ENCODE measurements at places on chromosomes 3 and 15. TPM values are rescaled to one million over a fixed set of nuclear protein-coding genes. Genes with fewer than 3 reads are reported as not detected.

Gene C3orf85
- not detected for polyA plus RNA-seq

Gene ZSCAN29
- 2.5 TPM for polyA plus RNA-seq

Gene MUC13
- not detected for polyA plus RNA-seq

Gene NDN
- 23.8 TPM for polyA plus RNA-seq

Gene DPPA2
- polyA plus RNA-seq: not detected

Gene ATP13A5
- not detected for polyA plus RNA-seq

Gene IQCH
- 5.2 TPM for polyA plus RNA-seq

Gene GRM2
- not detected for polyA plus RNA-seq

Gene GP5
- polyA plus RNA-seq: not detected

Gene NAALADL2
- 5.1 TPM for polyA plus RNA-seq

Gene TMEM89
- not detected for polyA plus RNA-seq

Gene SLC6A20
- polyA plus RNA-seq: not detected

Gene GOLGB1
- polyA plus RNA-seq: 37.2 TPM

Gene KIF23
- polyA plus RNA-seq: 0.38 TPM

Gene MST1
- polyA plus RNA-seq: 0.52 TPM

Gene GOLGA8M
- polyA plus RNA-seq: not detected

Gene APEH
- 87.5 TPM for polyA plus RNA-seq

Gene LIPH
- 0.28 TPM for polyA plus RNA-seq

Gene CCDC39
- polyA plus RNA-seq: 2.8 TPM

Gene HCN4
- polyA plus RNA-seq: 4.7 TPM

Gene EIF2B5
- polyA plus RNA-seq: 18.7 TPM

Gene C3orf22
- polyA plus RNA-seq: not detected

Gene DPP8
- polyA plus RNA-seq: 122 TPM

Gene KIF15
- 0.28 TPM for polyA plus RNA-seq

Measured in Purkinje cell (primary cell).